ENCODE measurements at places on chromosomes 7 and 10. TPM values are rescaled to one million over a fixed set of nuclear protein-coding genes. Genes with fewer than 3 reads are reported as not detected.

The ANKRD30A gene
- total RNA-seq, result not detected

The CPXM2 gene
- not detected for total RNA-seq

The OR2A42 gene
- total RNA-seq, result not detected

The SFTPD gene
- not detected for total RNA-seq

The EXOC6 gene
- total RNA-seq, result 13.6 TPM

The NEBL gene
- total RNA-seq, result not detected

The TMEM270 gene
- not detected for total RNA-seq

DNA sequence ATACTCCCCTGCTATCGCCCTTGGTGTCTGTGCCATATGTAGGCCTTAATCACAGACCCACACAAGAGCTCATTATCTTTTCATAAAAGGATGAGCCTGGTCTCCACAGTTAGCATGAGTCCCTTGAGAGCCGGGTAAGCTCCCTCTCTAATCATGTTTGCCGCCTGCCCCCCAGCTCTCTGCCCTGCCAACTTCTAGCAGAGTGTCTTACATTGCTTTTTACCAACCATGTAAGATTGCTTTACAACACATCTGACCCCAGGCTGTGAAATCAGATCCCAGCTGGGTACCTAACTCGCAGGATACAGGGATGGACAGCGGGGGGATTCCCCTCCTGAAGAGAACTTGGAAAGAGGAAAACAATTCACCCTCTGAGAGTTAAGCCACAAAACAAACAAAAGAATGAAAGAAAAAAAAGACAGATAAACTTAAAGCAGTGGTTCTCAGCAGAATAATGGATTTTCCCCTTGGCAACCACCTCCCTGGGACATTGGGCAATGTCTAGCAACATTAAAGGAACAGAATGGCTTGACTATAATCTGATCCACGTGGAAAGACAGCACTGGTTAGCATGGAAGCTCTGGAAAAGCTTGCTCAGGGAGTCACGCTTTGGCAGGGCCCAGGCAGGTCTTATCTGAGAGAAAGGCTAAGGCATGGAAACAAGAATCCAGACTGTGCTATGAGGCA lies 39.4 kb upstream of the ATOH7 start:
- DNase-seq, result no peak

GRCh38 chr7:92296880-92297445 lies 51.2 kb downstream of the ANKIB1 start:
- DNase-seq, result no peak

GRCh38 chr10:100025576-100025975 lies 15.8 kb upstream of the DNMBP start:
- no peak for DNase-seq

- no peak for DNase-seq
Measured at GRCh38 chr7:29449569-29450260, 113.9 kb upstream of the PRR15 start.

- DNase-seq, result no peak
Measured at GRCh38 chr10:93059975-93060886, at the start of gene CYP26C1. Gene CYP26C1 (plus strand): TSS chr10:93060798. CDS start chr10:93061264, 466 bp downstream.

- DNase-seq, result peak; percentile 30
Measured at GRCh38 chr10:131973160-131973951, 8.4 kb downstream of the BNIP3 start.

DNA sequence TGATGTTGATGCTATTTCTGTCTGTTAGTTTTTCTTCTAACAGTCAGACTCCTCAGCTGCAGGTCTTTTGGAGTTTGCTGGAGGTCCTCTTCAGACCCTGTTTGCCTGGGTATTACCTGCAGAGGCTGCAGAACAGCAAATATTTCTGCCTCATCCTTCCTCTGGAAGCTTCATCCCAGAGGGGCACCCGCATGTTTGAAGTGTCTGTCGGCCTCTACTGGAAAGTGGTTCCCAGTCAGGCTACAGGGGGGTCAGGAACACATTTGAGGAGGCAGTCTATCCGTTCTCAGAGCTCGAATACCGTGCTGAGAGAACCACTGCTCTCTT lies 13.3 kb upstream of the CYP3A5 start:
- DNase-seq, result no peak

GRCh38 chr10:5096108-5096507 lies 1.9 kb downstream of the AKR1C3 start:
- DNase-seq, result no peak

DNA sequence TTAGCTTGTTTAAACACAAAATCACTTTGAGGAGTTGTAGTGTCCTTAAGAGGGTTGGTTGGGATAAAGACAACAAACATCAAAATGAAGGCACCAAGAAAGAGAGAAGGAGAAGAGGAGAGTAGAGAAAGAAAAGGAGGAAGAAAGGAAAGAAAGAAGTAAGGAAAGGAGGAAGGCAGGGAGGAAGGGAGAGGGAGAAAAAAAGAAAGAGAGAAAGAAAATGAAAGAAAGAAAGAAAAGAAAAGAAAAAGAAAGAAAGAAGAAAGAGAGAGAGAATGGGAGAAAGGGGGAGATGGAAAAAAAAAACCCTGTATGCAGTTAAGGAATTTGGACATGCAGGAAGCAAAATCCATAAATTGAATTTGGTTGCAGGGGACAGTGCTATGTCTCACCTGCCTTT lies 635.4 kb upstream of the FZD8 start:
- DNase-seq, result no peak

DNA sequence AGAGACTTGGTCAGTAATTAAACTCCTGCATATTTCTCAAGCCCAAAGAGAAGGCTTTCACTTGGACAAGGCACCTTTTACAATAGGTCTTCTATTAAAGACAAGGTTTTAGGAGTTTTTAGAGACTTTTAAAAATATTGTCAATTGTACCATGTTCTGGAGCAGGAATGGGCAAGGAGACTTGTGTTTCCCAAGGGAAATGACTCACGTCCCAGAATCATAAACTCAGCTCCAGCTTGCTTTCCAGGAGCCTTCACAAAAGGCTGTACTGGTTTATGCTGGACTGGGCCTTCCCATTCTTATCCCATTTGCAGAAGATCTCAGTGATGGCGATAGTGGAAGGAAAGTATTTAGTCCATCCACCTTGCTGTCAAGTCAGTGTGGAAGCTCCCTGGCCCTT lies 7.8 kb upstream of the GLI3 start:
- no peak for DNase-seq

- no peak for DNase-seq
Measured at GRCh38 chr10:110224992-110225391, 17.6 kb downstream of the MXI1 start.

DNA sequence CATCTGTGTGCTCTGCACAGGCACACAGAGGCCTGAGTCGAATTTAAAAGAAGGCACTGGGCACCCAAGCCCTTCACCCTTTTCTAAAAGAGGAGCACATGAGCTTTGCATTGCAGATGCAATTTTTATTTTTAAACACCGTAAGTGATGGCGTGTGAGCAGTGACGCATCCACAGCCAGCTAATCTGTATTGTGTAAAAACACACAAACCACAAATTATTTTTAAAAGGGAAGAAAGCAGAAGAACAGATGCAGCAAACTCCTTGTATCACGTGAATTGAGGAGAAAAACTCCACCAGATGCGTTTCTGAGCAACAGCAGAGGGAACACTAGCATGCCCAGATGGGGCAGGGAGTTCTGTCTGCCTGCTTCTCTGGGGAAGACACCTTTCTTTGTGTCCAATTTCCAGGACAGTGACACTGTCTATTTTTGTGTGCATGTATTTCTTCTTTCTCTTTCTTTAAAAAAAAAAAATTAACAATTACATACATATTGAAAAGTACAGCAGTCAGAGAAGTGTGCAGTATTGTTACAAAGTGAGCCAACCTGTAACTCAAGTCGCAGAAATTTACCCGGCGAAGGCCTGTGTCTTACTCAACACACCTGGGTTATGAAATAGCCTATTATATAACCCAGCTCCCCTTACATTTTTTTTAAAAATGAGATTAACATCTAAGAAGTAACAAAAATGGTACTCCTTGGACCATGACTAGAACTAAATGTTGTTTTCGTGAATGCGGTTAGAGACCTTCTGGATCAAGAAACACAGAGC lies 39.2 kb downstream of the EEPD1 start:
- no peak for DNase-seq

DNA sequence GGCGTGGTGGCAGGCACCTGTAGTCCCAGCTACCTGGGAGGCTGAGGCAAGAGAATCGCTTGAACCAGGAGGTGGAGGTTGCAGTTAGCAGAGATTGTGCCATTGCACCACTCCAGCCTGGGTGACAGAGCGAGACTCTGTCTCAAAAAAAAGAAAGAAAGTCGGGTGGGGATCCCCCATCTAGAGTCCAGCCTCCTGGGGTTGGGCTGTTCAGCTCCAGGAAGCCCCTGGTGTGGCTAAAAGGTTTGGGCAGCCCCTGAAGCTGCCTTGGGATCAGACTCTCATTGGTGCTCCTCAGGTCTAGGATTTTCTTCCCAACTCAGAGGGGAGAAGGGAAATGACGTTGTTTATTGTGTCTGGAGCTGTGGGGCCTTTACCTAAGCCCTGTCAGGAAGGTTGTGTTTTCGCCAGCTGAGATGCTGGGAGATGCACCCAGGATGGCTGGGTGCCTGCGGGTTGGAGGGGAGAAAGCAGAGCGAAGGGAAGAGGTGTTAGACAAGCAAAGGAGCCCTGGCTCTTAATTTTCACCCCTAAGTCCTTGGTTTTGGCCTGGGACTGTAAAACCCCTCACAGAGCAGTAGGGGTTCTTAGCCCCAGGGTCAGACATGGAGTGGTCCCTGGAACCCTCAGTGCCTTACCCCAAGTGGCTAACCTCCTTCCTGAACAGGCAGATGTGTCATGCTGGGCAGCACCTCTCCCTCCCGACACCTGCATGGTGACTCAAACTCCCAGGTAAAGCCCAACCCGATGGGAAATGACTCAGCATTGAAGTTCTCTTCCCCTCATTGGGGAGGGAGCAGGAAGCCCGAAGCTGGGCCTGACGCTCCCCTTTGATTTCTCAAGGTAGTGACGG lies 21.1 kb downstream of the PLAU start:
- peak; percentile 64 for DNase-seq

DNA sequence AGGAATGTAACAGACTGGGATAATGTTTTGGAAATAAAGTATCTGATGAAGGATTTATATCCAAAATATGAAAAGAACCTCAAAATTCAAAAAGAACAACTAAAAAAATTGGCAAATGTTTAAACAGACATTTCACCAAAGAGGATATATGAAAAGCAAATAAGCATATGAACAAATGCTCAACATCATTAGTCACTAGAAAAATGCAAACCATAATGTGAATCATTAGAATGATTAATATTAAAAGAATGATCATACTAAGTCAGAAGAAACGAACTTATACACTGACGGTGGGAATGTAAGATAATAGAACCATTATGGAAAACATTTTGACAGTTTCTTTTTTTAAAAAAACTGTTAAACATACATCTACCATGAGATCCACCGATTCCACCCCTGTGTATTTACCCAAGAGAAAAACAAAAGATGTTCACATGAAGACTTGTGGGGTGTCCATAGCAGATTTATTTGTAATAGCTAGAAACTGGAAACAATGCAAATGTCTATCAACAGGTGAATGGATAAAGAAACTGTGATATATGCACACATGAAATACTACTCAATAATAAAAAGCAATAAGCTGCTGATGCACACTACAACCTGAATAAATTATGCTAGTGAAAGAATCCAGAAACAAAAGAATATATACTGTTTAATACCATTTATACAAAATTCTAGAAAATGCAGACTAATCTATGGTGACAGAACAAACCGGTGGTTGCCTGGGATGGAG lies 35.7 kb downstream of the PRKG1 start:
- DNase-seq, result no peak

GRCh38 chr7:26153241-26153822 lies 1.3 kb downstream of the NFE2L3 start:
- DNase-seq, result no peak

GRCh38 chr7:157553256-157553655 lies 216.5 kb downstream of the DNAJB6 start:
- no peak for DNase-seq

DNA sequence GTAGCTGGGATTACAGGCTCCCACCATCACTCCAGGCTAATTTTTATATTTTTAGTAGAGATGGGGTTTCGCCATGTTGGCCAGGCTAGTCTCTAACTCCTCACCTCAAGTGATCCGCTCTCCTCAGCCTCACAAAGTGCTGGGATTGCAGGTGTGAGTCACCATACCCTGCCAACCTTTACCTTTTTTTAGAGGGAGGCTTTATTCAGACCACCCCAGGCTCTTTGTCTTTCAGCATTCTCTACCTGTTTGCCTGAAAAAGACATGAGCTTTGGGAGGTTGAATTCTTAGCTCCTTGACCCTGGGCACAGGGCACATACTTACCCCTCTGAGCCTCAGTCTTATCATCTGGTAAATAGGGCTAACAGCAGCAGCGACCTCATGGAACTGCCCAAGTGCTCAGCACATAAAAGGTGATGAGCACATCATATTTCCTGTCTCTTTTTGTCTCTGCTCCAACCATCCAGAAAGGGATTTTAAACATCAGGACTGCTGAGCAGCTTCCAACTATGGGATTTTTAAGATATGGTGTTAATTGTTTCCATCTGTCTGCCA lies 17.0 kb downstream of the FRMPD2 start:
- no peak for DNase-seq

DNA sequence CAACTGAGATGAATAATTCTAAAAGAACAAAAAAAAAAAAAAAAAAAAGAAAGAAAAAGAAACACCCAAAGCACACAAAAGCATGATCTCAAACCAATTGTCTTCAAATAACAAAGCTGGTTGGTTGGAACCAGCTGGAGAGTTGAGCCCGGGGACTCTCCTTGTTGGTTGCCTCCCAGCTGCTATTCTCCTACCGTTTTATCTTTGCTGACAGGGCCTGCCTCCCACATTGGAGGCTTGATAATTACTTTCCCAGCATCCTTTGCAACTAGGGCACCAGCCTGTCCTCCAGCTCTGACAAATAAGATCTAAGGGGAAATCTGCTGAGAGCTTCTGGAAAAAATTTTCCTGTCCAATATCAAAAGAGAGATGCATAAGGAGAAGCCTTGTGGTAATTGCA lies 6.8 kb downstream of the PON1 start:
- no peak for DNase-seq

DNA sequence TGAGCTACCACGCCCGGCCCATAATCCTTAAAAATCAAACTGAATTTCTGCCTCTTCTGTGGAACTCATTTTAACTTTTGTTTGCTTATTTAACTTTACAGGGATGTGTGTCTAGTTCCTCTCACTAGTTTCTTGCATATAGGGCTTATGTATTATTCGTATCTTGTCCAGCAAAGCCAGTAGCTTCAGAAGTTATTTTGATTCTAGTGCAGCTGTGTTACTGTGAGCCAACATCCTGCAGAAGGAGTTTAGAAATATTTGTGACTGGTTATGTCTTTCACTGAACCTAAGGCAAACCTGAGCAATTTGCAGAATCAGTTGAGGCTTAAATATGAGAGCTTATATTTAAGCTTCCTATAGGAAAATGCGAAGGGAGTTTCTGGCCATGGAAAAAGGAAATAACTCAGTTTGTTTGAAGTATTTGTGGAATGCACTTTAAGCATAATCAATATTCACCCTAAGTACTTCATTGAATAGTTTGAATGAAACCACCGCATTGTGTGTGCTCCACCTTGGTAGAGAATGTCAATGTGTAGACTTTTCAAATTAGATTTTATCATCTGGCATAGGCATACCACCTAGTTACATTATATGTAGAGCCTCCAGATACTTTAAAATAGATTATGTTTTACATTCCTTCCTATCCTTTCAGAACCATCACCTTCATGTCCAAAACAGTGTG lies 90.8 kb downstream of the MCU start:
- no peak for DNase-seq

Measured in activated CD4-positive, alpha-beta T cell treated with anti-CD3 and anti-CD28 coated beads, Interleukin-2, amount 10 ng/mL, durations not matched to agents 7 days and 5 days (primary cell).